ENCODE measurements at places on chromosomes 4 and X.

GRCh38 chr4:25870081-25870480 is 7.3 kb upstream of the SEL1L3 start:
- no peak for DNase-seq

- DNase-seq: peak; percentile 12
Observed at GRCh38 chr4:150619042-150619441, 37.1 kb downstream of the MAB21L2 start.

DNA sequence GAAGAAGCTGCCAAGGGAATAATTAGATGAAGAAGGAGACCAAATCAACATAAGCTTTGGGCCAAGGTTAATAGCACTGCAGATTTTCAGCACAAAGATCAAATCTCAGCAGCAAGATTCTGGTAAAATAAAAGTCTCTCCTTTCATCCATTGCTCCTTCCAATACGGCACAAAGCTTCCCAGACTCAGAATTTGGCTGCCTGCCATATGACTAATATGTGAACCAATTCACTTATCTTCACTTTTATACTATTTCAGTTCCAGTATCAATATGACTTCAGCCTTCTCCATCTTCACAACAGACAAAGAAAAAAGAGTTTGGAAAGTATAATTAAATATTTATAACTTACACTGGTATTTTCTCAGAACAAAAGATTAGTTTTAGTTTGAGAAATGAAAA is 978.3 kb upstream of the GRID2 start:
- DNase-seq: peak; percentile 5

- DNase-seq: no peak
Observed at GRCh38 chr4:5276475-5277075, 225.3 kb downstream of the STK32B start.
